ENCODE measurements at places on chromosomes 3 and 15.

DNA sequence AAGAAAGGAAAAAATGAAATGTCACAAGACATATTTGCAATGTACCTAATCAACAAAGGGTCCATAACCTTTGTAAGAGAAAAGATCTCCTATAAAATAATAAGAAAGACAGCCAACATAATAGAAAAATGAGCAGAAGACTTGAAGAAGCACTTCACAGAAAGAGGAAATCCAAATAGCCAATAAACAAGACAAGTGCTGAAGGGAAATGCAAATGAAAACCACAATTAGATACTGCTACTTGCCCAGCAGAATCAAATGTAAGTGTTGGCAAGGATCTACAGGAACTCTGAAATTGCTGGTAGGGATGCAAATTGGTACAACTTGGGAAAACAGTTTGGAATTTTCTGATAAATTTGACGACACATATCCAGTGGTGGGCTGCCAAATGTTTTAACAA is 15.1 kb upstream of the TOPAZ1 start:
- DNase-seq, result no peak

DNA sequence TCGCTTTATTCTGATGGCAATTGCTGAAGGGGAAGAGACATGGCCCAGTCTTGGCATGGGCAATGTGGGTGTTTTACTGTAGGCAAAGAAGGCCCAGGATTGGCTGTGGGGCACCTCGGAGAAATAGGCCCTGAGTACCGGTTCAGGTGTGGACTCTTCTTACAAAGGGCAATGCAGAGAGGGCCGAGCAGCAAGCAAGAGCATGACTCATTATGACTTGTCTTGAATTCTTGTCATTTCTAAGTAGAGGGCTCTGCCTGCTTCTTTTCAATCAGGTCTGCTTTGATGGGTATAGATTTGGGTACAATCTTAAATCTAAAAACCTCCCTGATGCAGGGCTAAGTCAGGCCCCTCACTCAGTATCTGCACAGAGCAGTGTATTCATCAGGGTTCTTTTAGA is 14.8 kb upstream of the BUB1B start:
- DNase-seq, result no peak

GRCh38 chr15:43153269-43153668 is 19.9 kb downstream of the TMEM62 start:
- no peak for DNase-seq

- no peak for DNase-seq
Measured at GRCh38 chr15:47728426-47728825, 11.1 kb downstream of the SEMA6D start.

GRCh38 chr3:48782046-48782445 is 65.0 kb upstream of the IP6K2 start:
- no peak for DNase-seq

DNA sequence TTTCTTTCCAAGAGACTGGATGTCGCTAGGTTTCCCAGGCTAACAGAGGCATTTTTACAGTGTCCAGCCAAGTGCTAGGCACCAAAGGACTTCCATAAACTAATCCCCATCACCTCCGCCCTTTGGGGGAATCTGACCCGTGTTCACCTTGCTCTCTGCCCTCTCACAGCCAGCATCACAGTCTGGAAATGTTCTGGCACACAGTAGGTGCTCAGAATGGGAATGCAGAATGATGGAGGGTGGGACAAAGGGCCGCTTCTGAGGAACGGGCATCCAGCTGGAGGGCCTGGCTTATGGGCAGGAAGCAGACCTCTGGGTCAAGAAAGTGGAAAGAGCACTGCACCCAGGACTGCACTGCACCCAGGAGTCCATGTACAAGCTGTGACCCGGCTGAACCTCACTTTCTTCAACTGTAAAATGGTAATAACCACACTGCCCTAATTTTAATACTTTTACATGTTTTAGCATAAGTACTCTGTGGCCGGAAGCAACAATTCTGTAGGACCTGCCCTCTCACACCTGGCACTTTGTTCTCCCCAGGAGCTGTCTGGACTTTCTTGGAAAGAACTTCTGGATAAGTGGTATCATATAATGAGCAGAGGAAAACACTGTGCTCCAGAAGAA is 901 bp upstream of the NMB start:
- DNase-seq, result no peak

GRCh38 chr3:49415931-49416601 is 3.8 kb downstream of the TCTA start:
- peak; percentile 68 for DNase-seq

DNA sequence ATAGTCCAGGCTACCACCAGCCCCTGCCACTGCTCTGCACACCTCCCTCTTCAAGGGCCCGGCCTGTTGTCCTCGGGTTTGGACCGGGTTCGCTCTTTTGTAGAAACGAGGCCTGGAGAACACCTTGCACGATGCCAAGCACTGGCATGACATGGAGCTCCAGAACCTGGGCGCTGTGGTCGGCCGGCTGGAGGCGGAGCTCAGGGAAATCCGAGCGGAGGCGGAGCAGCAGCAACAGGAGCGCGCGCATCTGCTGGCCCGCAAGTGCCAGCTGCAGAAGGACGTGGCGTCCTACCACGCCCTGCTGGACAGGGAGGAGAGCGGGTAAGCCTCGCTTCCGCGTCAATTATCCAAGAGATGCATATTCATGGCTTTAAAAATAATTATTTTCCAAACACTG is 72.4 kb downstream of the BFSP2 start:
- DNase-seq, result no peak

GRCh38 chr3:65875393-65876027 is 163.2 kb downstream of the MAGI1 start:
- no peak for DNase-seq

DNA sequence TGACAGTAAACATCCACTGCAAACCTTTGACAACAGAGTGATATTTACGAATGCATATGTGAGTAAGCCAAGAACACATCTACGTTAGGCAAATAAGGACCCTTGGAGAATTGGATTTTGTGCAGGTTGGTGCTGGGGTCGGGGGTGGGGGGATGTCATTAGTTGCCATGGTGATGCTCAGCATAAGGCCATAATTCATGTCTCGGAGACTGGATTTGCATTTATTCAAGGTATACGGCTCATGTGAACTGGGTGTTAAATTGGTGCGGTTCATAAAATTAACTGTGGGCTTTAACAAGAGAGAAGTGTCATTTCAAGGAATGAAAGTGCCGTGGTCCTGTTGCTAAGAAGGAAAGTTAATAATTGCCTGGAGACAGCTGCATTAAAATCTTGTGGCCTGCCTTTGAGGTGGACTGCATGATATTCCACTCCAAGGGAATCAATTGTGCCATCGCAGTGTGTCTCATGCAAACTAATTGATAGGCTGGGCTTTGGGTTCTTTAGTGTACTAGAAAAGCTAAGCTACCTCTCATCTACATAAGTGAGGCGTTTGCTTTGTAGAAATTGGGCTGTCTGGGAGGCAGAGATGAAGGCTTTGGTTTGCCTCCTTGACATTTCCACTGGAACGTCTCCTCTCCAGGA is 228.9 kb upstream of the FEZF2 start:
- DNase-seq, result no peak

DNA sequence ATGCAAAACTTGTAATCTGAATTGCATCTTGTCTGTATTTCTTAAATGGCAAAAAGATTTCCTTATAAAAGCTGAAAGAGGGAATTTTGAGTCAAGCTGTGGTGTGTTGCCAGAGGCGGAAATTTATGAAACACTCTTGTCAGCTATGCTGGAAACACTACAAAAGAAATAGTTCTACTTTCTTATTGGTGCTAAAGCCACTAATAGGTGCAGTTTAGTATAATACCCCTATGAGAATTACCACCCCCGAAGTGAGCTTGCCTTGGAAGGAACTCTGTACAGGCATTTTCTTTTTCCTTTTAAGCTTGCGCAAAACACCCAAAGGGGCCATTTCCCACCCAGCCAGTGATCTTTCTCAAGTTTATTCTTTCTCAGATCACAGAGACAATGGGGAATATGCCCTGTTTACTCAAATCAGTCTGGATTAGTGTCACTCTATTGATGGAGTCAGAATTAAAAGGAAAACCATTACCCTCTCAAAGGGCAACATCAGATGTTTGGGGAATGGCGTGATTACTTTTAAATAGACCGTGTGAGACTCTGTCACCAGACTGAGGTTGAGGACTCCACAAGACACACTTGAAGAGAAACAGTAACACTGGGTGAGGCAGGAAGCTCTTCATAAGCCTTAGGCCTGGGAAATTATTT is 166.0 kb downstream of the TP63 start:
- no peak for DNase-seq

DNA sequence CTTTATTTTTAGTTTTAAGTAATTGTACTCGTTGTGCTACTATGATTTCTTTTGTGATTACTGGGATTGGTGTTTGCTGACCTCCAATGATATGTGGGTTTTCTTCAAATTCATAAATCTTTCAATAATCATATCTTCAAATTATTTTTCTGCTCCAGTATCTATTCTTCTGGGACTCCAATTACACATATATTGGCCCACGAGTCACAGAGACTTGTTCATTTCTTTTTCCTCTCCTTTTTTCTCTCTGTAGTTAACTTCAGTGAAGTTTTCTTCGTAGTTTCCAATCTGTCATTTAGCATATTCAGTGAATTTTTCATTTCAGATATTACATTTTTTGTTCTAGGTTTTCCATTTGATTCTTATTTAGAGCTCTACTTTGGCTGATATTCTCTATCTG is 21.4 kb downstream of the RFX7 start:
- no peak for DNase-seq

DNA sequence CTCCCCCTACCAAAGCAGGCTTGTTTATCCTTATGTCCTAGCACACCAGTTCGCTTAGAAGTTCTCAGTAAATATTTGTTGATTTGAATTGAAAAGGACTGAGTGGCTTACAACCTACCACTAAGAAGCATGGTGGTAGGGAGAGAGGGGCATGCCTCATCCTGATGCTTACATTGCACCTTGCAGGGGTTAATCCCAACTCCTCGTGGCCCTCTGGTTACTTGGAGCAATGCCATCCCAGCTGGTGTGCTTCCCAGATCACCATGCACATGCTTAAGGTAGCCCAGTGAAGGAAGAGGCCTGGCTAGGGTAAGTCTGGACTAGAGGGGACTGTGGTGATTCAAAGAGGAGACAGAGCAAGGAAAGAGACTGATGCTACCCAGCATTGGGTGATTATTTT is 253.3 kb downstream of the CLSTN2 start:
- no peak for DNase-seq

GRCh38 chr3:142794508-142794907 is 70.7 kb downstream of the TRPC1 start:
- DNase-seq, result no peak

- DNase-seq, result no peak
Measured at GRCh38 chr3:107098864-107099263, 278.4 kb upstream of the CCDC54 start.

DNA sequence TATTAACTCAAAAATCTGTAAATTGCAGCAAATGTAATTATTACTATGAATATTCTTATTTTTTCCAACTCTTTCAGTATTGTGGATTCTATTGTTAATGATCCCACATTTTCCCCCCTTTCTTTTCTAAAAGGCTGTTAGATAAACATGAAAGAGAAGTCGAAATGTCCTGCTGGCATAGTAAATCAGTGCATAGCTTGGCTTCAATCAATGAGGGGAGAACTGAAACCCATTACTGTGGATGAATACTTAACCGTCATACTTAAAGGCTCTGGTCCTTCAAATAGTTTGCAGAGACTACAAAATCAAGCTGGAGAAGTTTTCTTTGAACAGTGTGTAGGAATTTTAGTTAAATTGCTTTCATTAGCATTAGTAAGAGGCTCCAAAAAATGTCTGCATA is 667.9 kb downstream of the CADM2 start:
- DNase-seq, result no peak

DNA sequence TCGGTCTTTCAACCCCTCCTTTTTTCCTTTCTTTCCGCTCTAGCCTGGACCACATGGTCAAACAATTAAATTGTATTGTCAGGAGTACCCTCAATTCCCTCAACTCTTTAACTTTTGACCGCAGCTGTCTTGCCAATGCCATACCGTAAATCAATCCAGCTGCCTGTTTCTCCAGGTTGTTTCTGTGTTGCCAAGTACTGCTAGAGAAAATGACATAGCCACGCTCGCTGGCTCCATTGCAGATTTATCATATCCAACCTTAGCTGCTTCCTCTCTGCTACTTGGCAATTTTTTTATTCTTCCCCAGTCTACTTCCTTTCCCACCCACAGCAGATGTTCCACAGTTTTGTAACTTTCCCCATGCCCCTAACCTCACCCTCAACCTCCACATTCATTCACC is 60.0 kb downstream of the ZNF385D start:
- DNase-seq, result no peak

GRCh38 chr15:91946581-91947292 is 93.2 kb downstream of the SLCO3A1 start:
- DNase-seq, result no peak

GRCh38 chr3:56672-57071 is 139.9 kb upstream of the CHL1 start:
- no peak for DNase-seq

DNA sequence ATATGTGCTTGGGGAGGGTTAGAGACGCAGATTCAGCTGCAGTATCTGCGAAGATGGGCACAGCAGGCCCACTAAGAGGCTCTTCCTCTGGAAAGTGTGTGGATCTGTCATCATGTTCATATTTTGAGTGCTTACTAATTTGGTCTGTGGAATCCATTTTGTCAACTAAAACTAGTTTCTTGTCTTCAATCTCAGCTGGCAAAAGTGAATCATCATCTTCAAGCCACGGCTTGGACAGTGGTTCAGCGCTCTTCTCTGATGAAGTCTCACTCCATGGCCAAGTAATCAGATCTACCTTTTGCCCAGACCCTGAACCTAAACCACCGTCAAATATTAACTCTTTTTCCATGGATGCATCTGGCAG is 76.2 kb downstream of the IMPG2 start:
- DNase-seq, result no peak

DNA sequence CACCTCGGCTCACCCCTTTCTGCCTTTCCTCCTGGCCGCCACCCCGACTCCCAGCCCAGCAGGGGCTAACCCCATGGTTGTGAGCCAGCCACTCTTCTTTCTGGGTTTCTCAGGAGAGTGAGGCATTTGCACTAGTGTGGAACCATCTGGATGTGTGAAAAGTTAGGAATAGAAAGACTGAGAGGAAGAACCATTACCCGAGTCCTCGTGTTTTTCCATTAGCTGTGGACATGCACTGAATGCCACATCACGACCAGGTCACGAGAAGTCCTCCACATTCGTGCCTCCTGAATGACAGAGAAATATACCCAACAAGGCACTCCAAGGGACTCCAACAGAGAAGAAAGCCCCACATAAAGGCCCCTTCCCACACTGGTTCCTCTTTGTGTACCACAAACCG is 18.0 kb upstream of the RAD18 start:
- DNase-seq, result no peak

DNA sequence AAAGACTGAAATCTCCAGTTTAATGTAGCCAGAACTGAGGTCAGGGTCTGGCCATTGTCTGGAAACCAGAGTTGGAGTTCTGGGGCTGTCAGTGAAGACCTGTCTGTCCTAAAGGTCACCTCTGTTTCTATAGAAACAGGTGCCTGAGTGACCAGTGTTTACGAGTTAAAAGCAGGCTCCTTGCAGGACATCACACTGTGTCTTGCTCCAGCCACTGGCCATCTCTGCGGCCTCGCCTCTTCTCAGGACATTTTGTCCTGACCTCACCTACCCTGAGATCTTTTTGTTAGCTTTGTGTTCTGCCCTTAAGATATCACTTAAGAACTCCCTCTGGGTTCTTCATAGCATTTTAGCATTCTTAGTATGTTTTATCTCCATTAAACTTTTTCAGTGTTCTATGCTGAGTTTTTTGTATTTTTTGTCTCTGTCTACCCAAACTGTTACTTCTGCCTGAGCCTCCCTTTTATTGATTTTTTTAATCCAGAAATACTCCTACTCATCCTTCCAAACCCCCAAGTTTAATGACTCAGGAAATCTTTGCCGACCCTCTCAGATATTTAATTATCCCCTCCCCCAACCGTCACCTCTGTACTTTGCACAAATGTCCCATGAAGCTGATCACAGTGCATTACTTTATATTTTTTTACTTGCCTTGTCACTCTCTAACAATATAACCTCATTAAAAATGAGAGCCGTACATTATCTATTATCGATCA is 223.7 kb downstream of the THSD4 start:
- no peak for DNase-seq

Measured in germinal center (tissue), 1 donor.